GM20000 (cell line): ENCODE measurements at places on chromosomes 1 and 21.

- DNase-seq, result no peak
These were observed 841.2 kb upstream of the ADGRL4 start for GRCh38 chr1:79847700-79848099.

DNA sequence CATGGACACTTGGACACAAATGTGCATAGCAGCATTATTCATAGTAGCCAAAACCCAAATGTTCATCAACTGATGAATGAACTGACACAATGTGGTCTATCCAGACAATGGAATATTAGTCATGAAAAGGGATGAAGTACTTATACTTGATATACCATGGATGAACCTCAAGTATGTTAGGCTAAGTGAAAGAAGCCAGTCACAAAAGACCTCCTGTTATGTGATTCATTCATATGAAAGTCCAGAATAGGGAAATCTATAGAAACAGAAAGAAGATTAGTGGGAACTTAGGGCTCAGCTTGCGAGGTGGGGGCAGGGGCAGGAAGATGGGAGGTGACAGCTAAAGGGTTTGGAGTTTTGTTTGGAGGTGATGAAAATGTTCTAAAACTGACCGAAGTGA lies 7.4 kb downstream of the KCNE1 start:
- no peak for DNase-seq

DNA sequence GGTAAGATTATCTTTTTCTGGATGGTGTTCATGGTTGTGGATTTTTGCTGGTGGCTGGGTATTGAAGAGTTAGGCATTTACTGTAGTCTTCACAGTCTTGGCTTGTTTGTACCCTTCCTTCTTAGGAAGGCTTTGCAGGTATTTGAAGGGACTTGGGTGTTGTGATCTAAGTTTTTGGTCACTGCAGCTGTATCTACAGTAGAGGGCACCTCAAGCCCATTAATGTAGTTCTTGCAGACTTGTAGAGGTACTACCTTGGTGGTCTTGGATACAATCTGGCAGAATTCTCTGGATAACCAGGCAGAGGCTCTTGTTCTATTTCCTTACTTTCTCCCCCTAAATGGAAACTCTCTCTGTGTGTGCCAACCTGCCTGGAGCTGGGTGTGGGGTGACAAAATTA lies 155.8 kb upstream of the BRINP3 start:
- DNase-seq, result no peak

- DNase-seq, result no peak
These were observed 1.4 kb downstream of the BCL10 start for GRCh38 chr1:85274969-85275453.

DNA sequence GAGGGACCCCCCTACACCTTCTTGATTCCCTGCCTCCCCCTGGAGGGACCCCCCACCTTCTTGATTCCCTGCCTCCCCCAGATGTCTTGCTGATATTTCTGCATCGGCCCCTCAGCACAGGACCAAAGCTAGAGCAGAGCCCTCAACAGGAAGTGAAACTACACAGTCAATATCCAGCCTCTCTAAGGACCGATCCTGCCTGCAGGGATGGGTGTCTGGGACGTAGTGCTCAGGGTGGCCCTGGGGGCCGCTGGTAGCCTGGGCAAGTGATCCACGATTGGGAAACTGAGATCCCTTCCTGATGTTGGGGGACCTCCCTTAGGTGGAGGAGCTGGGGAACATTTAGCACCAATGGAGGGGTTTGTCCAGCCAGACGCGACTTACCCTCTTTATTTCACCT lies 3.9 kb upstream of the LEFTY2 start:
- DNase-seq, result peak; percentile 73

DNA sequence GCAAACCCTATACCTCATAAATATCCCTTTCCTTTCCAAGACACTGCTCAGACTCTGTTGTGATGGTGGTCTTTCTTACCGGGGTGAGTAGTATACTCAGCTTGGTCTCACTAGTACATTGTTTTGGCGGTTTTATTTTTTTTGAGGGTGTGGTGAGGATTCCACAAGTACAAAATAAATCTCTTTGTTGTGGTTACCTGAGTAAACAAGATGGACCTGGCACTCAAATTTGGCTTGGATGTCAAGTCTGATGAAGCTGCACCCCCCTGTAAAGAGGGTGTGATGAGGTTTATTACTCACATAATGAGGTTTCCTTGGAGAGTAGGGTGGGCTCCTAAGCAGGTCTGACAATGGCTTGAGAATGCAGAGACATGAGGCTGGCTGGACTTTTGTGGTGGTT lies 68.2 kb upstream of the KCNJ6 start:
- no peak for DNase-seq

GRCh38 chr1:203442821-203443220 lies 32.8 kb upstream of the PRELP start:
- DNase-seq, result no peak

DNA sequence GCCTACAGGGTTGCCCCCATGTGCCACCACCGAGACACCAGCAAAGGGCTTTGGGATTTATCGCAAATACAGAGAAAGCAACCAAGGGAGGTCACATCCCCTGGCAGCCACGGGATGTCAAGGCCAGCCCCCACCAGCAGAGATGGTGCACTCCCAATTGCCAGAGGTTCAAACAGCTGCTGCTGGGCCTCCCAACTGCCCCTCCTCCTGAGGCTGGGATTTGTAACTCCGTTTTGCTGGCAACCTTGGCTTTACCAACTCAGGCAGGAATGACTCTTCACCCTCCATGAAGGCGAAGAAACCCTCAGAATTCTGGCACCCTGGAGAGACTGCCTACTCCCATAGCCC lies 11.6 kb downstream of the TMEM53 start:
- DNase-seq, result no peak
